Iris pigment epithelial cell (primary cell): ENCODE measurements at places on chromosomes 7 and 10.

GRCh38 chr10:7819121-7819460 lies 786 bp downstream of the TAF3 start:
- peak; percentile 63 for DNase-seq

DNA sequence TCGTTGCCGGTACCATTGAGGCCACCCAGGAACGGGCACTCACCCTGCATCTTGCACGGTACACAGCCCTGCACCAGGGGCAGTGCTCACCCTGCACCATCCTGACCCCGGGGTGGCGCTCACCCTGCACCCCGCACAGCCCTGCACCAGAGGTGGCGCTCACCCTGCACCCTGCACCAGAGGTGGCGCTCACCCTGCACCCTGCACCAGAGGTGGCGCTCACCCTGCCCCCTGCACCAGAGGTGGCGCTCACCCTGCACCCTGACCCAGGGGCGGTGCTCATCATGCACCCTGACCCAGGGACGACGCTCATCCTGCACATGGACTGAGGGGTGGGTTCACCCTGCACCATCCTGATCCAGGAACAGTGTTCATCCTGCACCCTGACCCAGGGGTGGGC lies 6.4 kb downstream of the TUBGCP2 start:
- no peak for DNase-seq

DNA sequence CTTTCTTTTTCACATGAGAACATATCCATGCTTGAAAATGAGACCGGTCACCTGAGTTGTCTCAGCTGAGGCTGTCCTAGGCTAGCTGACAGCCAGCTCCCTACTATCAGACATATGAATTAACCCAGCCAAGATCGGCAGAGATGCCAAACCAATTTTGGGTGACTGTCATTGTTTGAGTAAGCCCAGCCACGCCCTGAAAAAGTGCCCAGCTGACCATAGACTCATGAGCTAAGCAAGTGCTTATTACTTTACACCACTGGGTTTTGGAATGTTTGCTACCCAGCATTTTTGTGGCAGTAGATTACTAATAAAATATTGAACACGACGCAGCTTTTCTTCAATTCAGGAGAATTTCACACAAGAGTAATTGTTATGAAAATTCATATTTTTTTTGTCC lies 265.2 kb upstream of the LYZL1 start:
- peak; percentile 39 for DNase-seq

GRCh38 chr10:120657371-120657770 lies 193.8 kb upstream of the WDR11 start:
- DNase-seq, result no peak

- DNase-seq, result no peak
Observed at GRCh38 chr10:6643962-6644361, 63.9 kb upstream of the PRKCQ start.

GRCh38 chr10:3616880-3617279 lies 168.1 kb downstream of the KLF6 start:
- no peak for DNase-seq

DNA sequence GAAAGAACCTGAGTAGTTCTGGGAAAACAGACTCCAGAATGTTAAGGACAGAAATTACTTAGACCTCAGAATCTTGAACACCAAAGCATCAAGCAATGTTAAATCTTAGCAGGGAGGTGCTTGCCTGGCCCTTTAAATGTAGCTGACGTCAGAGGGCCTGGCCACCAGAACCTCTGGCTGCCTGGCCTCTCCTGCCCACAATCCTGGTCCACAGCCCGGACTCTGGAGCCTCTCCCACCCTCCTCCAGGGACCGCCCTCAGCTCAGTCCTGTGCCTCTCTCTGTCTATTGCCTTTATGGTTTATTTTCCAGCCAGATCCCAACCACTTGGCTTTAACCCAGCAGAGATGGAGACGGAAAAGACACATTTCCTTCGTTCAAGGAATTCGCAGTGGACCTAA lies 42.2 kb upstream of the EGR2 start:
- DNase-seq, result peak; percentile 17

- no peak for DNase-seq
Observed at GRCh38 chr7:102425639-102426267, 7.6 kb upstream of the ORAI2 start.

- DNase-seq, result no peak
Observed at GRCh38 chr7:47715631-47716068, 133.7 kb upstream of the TNS3 start.

GRCh38 chr7:115227473-115228235 lies 305.8 kb downstream of the MDFIC start:
- DNase-seq, result no peak

DNA sequence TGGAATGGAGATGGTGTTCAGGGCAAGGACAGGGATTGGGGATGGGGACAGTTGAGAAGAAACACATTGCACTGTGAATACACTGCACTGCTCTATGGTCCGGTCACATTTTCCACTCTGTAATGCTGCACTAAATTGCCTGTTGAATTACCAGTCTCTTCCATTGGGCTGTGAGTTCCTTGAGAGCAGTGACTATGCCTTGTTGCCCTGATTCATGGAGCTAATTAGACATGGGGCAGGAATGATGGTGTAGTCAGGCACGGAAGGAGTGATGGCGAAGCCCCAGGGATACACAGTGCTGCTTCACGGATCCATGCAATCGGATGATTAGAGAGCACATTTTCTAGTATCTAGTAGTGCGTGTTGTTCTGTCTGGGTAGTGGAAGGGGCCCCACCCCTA lies 25.4 kb upstream of the GPAM start:
- no peak for DNase-seq

- no peak for DNase-seq
Observed at GRCh38 chr10:97898429-97898828, 48.8 kb downstream of the GOLGA7B start.

DNA sequence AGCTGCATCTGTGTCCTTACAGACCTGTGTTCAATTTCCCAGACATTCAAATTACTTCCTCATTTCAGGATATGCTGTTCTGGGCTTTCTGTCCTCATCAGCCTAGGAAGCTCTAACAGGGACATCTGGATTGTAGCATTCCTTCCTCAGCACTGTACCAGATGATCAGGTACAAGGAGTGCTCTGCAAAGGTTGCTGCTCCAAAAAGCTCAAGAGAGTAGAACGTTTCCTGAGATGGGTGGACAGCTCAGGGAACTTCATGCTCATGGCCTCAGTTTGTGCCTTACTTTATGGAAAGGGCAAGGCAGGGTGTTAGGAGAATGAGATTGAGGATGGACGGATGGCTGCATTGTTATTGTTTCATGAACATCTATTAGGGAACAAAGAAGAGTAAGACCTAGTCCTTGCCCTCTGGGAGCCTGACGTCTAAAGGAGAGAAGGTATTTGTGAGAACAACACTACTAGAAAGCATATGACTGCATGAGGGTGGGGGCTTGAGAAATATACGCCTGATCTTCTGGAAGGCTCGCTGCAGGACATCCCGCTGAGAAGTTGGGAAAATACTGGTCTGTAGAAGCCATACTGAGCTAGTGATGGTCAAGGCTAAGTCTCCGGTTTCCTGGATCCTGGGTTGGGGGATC lies 10.5 kb upstream of the ZNF212 start:
- no peak for DNase-seq

- DNase-seq, result no peak
Observed at GRCh38 chr10:28496017-28496416, 36.9 kb upstream of the WAC start.

DNA sequence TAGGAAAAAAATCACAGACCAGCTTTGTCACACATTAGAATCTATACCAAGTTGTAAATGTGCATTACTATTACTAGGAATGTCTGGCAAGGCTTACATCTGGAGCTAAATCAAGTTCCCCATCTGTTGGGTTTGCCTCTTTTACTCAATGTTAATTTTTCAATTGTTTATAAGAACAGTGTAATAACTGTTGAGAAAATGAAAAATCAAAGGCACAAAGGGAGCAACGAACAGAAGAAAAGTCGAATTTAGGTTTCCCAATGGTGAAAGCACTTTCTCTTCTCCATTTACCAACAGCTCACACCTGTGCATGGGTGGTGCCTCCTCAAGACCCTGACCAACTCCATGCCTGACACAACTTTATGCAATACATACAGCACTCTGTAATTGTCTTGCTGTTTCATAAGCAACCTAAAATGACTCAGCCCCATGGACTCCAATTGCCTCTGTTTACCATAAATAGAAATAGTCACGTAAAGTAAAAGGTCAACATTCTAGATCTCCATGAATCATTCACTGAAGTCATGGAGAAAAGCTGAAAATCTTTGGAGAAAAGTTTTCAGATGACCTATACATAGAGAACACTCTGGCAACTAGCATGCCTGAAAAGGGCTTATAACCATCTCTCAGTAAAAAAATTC lies 95.5 kb upstream of the KCNIP2 start:
- DNase-seq, result peak; percentile 98

DNA sequence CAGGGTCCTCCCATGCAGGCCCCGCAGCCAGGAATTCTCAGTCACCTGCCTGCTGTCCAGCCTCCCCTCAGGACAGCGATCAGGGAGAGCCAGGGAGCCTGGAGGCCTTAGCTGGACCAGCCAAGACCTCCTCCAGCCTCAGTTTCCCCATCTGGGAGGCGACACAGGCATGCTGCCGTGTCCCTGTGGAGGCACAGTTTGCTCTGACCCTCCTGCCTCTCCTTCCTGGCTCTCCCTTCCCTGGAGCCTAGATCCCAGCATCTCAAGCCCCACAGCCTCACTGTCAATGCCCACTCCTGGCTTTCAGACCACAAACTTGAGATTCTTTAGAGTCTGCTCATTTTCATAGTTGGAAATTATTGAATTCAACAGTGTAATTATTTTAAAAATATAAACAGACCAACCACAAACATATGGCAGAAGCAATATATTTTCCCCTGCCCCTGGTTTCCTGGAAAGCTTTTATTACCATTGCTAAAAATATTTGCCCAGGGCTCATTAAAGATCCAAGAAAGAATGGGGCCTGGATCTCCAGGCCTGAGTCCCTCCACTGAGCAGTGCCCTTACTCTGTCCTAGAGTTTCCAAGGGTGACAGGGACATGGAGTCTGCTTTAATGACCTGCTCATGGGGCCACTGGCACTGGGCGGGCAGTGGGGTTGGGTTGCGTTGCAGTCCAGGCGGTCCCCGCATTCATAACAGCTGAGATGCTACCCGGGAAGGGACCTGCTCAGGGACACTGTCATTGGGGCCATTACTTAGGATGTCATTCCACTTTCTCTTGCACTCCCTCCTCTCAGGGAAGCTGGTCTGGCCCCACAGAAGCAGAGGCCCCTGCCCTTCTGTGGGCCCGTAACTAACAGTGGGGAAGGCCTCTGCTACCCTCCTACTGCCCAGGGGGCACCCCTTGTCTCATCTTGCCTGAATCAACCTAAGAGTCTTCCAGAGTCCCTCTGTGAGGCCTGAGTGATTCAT lies 81.6 kb upstream of the CHST15 start:
- DNase-seq, result no peak

DNA sequence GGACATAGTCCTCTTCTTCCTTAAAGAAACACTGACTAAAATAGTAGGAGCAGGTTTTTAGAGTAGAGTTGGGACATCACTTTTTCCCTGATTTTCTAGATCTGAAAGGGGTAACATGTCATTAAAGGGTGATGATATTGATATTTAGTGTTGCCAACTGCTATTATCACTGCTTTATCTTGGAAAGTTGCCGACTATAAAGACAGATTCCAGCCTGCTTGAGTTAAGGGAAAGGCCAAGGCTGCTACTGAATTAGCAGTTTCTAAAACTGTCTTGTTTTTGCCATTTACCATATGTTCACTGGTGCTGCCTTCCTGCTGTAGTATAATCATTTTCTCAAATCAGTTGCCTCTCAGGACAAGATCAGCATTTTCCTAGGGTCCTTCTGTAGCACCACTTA lies 29.7 kb downstream of the AP3M1 start:
- no peak for DNase-seq

DNA sequence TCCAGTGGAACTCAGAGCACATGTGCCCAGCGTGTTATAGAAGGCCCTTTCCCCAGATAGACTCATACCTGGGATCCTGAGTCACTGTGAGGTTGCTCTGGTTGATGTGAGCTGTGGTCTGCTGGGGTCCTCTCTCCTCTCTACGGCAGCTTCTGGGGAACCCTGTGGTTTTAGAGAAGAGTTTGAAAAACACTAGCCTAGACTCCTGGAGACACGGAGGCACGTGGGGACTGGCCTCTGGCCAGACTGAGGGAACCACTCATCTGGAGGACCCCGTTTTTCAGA lies 10.3 kb downstream of the ZNF775 start:
- DNase-seq, result no peak
